ENCODE measurements at places on chromosomes 3 and 15. TPM values are rescaled to one million over a fixed set of nuclear protein-coding genes. Genes with fewer than 3 reads are reported as not detected.

- no peak for DNase-seq
Measured at GRCh38 chr15:85570336-85570735, 189.9 kb downstream of the AKAP13 start.

DNA sequence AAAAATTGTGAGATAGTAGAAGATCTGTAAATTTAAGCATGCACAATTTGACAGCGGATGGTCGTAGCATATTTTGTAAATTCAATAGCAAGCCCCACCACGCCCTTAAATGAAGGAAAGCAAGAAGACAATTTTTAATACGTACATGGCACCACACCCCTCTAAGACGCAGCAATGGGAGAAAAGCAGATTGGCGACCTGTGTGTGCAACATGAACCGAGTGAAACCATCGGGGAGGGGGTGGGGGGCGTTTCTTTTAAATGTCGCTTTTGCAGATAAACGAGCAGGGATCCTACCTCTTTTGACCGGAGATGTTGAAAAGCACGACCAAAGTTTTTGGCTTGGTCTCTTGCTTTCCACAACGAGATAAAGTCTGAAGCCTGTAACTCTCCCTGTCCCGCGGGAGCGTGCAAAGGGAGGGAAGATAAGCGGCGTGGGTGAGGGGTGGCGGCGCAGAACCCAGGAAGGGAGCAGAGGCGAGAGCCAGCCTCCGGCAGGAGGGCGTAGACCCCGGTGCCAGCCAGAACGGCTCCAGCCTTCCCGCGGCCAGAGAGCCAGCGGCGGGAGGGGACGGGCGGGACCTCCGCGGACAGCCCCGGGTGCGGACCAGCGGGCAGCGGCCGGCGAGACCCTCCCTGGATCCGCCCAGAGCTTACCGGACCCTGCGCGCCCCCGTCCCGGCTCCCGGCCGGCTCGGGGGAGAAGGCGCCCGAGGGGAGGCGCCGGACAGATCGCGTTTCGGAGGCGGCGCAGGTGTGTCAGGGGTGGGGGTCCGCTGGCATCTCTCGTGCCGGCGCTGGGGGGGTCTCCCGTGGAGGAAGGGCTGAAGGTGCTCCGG, at the start of gene CHL1:
Gene CHL1 (plus strand): TSS at position 453 of the 838 bp plus-strand sequence. CDS start 123,014 bp downstream, outside the sequence.
- DNase-seq: no peak

- no peak for DNase-seq
Measured at GRCh38 chr3:16609927-16610580, 4.8 kb upstream of the DAZL start.

- no peak for DNase-seq
Measured at GRCh38 chr15:72141171-72142084, 23.2 kb downstream of the SENP8 start.

GLDN gene
- 40.1 TPM for total RNA-seq

DNA sequence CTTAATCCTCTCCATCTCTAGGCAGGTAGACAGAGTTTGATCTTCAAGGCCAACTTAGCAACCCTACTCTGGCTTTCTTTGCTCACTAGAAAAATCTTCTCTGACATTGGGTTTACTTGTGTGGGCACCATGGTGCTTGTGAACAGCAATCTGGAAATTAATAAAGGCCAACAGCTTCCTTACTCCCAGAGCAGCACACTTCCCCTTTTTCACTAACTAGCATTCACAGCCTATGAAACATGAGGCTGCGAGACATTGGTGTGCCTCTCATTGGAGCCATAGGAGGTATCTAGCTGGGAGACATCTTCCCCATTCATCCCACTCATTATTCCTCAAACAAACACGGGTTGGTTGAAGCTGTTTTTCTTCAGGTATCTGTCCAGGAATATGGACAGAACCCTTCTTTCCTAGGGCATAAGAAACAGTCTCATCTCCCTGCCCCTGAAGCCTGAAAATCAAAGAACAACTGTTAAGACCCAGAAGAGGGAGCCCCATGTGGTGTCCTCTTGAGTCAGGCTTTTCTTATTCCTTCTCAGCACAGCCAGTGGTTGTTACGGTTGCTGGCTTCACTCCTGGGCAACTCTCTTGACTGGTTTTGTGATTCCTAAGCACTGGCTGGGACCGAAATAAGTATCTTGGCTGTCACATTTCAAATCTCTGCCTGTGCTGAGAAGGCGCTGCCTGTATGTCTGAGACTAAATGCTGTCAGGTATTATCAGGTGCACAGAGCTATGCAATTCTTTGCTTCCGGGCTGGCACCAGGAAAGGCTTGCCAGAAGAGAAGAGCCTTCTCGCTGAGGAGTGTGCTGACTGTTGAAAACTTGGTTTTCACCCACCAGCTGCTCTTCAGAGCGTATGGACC, 194.4 kb downstream of the FEZF2 start:
- DNase-seq: no peak

- no peak for DNase-seq
Measured at GRCh38 chr15:65042776-65043327, 2.3 kb upstream of the SLC51B start.

GRCh38 chr3:165786013-165786412, 51.2 kb downstream of the BCHE start:
- no peak for DNase-seq
